Right renal pelvis (tissue), 4 donors: ENCODE measurements at places on chromosomes 7 and 10. TPM values are rescaled to one million over a fixed set of nuclear protein-coding genes. Genes with fewer than 3 reads are reported as not detected.

Gene MAGI2
- 43.5 TPM for polyA plus RNA-seq

Gene PMS2
- 23.3 TPM for polyA plus RNA-seq

Gene OGDH
- polyA plus RNA-seq = 99.6 TPM

Gene ZNF92
- polyA plus RNA-seq = 29.1 TPM

DNA sequence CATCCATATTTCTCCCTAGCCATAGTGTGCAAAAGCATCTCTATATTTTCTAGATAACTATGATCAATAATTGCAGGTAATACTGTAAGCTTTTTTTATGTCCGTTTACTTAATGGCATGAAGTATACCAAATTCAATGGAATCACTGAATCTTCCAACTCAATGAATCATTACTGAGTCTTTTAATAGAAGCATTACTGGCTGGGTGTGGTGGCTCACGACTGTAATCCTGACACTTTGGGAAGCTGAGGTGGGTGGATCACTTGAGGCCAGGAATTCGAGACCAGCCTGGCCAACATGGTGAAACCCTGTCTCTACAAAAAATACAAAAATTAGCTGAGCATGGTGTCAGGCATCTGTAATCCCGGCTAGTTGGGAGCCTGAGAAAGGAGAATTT lies 372.5 kb downstream of the BMPER start:
- DNase-seq = no peak

GRCh38 chr10:133294189-133294588 lies 14.5 kb downstream of the TUBGCP2 start:
- DNase-seq = no peak

GRCh38 chr7:11155883-11156282 lies 182.2 kb downstream of the PHF14 start:
- DNase-seq = no peak

- DNase-seq = no peak
Measured at GRCh38 chr10:32540691-32541470, 94.9 kb downstream of the CCDC7 start.

DNA sequence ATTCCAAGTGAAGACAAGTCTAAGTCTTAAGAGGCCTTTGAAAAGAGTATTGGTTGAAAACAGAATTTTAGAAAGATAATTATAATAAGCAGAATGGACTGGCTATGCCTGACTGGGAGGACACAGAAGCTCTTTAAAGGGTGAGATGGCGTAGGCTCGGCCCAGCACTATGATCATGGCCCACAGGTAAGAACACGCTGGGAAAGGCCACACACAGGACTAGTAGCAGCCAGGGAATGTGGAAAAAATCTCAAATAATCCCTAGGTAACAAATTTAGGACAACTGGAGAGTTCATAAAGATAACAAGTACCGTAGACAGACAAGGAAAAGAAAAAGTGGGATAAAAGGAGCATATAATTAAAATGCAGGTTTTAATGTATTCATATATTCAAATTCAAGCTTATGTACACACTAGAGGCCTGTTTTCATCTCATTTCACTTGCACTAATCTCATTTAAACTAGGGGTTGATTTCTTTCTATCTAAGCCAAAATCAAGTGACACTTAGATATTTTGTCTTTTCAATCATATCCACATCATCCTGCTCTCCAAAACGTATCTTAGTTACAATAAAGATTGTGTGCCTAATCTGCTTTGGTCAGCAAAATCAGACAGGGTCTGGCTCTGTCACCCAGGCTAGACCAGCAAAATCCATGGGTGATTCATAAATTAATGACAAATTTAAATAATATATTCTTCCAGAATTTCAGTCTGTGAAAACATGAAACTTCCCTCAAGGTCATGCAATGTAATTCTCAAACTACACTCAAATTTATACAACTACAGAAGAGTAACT lies 53.0 kb downstream of the EZH2 start:
- no peak for DNase-seq

DNA sequence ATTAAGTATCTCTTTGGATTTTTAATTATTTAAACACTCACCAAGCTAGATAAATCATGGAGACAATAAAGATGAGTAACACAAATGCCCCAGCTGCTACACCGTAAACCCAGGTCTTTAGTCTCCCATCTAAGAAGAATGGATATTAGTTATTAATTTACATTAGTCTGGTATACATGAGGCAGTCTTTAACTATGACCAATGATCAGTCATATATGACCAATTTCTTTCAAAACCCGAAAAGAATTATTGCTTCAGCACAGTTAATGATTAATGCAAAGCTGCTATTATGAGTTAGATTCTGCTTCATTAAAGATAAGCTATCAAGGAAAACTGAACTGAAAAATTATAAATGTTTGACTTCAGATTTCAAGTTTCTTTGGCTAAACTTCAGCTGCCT lies 402.9 kb downstream of the PHF14 start:
- no peak for DNase-seq

- DNase-seq = no peak
Measured at GRCh38 chr10:50416181-50416824, 165.0 kb upstream of the ASAH2 start.

- DNase-seq = no peak
Measured at GRCh38 chr10:31011017-31011664, 20.5 kb downstream of the ZNF438 start.

GRCh38 chr7:16619979-16620408 lies 25.6 kb downstream of the ANKMY2 start:
- no peak for DNase-seq

- DNase-seq = no peak
Measured at GRCh38 chr10:105644559-105644958, 1003.5 kb downstream of the SORCS3 start.
